ENCODE measurements at places on chromosomes 13 and 19. TPM values are rescaled to one million over a fixed set of nuclear protein-coding genes. Genes with fewer than 3 reads are reported as not detected.

The SLC25A41 gene
- 0.21 TPM for total RNA-seq

The NCR1 gene
- not detected for total RNA-seq

DNA sequence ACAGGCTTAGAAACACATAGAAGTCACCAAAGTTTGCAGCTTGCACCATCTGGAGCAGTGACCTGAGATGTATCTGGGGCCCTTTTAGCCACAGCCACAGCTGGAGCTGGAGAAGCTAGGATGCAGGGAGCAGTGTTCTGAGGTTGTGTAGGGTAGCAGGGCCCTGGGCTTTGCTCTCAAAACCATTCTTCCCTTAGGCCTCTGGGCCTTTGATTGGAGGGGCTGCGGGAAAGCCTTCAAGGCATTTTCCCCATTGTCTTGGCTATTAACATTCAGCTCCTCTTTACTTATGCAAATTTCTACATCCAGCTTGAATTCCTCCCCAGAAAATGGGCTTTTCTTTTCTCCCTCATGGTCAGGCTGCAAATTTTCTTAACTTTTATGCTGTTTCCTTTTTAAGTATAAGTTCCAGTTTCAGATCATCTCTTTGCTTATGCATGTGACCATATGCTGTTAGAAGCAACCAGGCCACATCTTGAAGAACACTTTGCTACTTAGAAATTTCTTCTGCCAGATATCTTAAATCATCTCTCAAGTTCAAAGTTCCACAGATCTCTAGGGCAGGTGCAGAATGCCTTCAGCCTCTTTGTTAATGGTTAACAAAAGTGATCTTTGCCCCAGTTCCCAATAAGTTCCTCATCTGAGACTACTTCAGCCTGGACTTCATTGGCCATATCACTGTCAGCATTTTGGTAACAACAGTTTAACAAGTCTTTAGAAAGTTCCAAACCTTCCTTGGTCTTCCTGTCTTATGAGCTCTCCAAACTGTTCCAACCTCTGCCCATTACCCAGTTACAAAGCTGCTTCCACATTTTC lies 48.5 kb downstream of the NBEA start:
- DNase-seq: no peak

GRCh38 chr13:73189362-73189761 lies 130.6 kb downstream of the KLF5 start:
- DNase-seq: no peak

DNA sequence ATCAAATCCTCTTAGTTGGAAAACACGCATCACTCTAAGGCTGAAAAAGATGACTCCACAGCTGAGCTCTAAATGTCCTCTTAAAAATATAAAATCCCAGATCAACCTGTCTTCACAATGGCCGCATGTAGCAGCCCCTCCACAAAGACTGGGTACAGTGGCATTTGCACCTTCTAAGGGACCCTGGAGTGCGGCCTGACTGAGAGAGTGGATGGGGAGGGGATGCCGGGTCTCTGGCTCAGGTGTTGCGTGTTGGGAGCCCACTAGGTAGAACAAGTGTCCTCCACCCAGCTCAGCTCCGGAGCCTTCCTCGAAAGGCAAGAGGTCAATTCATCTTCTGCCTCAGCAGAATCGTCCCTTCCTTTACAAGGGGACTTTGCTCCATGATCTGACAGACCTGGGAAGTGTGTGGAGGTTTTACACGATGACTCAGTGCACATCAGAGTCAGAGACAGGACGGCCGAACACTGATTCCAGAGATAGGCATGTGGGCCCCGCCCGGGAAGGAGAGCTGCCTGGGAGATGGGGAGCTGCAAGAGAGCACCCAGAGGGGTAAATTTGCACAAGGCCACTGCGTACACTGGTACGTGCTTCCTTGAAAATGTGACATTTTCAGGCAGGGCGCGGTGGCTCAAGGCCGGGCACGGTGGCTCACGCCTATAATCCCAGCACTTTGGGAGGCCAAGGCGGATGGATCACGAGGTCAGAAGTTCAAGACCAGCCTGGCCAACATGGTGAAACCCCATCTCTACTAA lies 23.5 kb upstream of the SLC15A1 start:
- no peak for DNase-seq

DNA sequence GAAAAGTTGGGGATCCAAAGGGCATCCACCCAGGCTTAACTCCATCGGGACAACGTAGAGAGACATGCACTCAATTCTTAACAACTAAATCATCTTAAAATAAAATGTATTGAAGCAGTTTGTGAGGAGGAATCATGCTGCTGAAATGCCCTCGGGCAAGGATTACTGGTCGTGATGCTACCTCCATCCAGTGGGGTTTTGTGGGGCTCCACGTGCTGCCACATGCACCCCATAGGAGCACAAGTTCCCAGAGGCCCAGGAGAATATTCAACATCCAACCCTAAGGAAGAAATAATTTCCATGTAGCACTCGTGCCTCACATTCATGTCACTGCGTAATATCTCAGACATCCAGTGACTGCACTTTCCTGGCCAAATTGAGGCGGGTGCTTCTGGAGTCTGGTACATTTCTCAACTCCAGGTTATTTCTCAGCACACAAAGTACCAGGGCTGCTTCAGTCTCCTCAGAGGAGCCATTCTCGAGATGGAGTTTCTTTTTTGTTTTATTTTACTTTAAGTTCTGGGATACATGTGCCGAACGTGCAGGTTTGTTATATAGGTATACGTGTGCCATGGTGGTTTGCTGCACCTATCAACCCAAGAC lies 429.8 kb downstream of the FOXO1 start:
- peak; percentile 68 for DNase-seq

DNA sequence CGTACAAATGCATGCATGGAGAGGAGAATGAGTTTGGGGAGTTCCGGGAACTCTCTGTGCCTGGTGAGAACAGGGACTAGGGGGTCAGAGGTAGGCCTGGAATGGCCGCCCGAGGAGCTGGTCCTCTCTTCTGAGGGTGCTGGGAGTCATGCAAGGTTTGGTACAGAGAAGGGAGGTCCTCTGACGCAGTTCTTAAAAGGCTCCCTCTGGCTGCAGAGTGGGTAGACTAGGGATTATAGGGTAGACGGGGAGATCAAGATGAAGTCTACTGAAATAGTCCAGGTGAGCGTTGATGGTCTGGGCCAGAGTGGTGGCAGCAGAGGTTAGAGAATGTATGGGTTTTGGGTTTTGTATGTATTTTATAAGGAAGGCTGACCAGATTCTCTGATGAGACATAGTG lies 796 bp downstream of the ZNF304 start:
- DNase-seq: no peak

DNA sequence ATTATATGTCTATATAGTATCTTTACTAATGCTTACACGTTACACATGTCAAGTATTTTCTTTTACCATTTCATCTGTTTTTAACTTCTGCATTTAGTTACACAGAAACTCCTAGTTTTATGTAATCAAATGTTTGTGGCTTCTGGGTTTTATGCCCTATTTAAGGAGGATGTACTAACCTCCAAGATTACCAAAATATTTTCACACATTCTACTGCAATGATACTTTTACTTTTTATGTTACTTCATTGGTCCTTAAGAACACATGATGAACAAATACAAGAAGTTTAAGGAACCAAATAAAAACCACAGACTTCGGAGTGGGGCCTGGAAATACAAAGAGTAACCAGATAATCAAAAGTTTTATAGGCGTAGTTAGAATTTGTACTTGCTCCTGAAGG lies 37.2 kb downstream of the ZC3H13 start:
- no peak for DNase-seq

DNA sequence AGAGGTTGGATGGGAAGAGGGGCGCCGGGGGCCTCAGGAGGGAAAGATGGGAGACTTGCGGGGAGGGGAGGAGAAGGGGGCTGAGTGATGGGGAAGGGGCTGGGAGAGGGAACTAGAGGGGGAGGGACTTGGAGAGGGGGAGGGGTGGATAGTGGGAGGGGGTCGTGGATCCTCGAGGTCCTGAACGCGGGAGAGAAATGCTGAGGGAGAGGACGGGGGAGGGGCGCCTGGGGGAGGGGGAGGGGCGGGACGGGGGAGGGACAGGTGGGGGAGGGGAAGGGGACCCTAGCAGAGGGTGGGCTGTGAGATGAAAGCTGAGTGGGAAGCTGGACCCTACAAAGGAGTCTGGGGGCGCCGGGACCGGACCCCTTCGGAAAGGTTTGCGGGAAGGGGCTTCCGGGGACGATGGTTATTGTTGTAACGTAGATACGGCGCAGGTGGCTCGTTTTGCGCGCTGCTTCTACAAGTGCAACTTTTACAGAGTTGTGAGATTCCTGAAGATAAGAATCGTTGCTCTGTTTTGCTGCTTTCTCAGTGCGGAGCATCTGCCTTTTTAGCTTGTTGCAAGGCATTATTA lies 418 bp downstream of the ZNF444 start:
- peak; percentile 69 for DNase-seq

GRCh38 chr19:48169578-48169938 lies 586 bp downstream of the LIG1 start:
- peak; percentile 90 for DNase-seq

Measured in right cardiac atrium (tissue), 5 donors.